Stomach (tissue), 19 donors: ENCODE measurements at places on chromosomes 16 and 17. TPM values are rescaled to one million over a fixed set of nuclear protein-coding genes. Genes with fewer than 3 reads are reported as not detected.
A peak's percentile ranks its signal among the peaks of the same experiment; 100 is the strongest.

GRCh38 chr17:17780922-17781590 lies 55.7 kb downstream of the SREBF1 start:
- H3K27me3 ChIP-seq = no peaks in the 10 kb centered on the region
- H3K36me3 ChIP-seq = no peaks in the 10 kb centered on the region
- peak overlapping the region; percentile 80 for H3K27ac ChIP-seq
- peak; percentile 52 for DNase-seq
- peaks cover 90% of the 10 kb centered on the region for H3K4me1 ChIP-seq
- H3K4me3 ChIP-seq = peak overlapping the region; percentile 45

GRCh38 chr17:45889579-45889978 lies 4.8 kb upstream of the MAPT start:
- H3K27me3 ChIP-seq = peaks cover 7% of the 10 kb centered on the region
- no peak for DNase-seq
- H3K4me3 ChIP-seq = no peak overlapping the region
- H3K4me1 ChIP-seq = peaks cover under 1% of the 10 kb centered on the region

- peak; percentile 72 for DNase-seq
- H3K27me3 ChIP-seq = no peaks in the 10 kb centered on the region
- no peak overlapping the region for H3K4me3 ChIP-seq
- H3K36me3 ChIP-seq = no peaks in the 10 kb centered on the region
- H3K27ac ChIP-seq = no peak overlapping the region
These were observed 671.1 kb downstream of the WWOX start for GRCh38 chr16:78770353-78771091.

DNA sequence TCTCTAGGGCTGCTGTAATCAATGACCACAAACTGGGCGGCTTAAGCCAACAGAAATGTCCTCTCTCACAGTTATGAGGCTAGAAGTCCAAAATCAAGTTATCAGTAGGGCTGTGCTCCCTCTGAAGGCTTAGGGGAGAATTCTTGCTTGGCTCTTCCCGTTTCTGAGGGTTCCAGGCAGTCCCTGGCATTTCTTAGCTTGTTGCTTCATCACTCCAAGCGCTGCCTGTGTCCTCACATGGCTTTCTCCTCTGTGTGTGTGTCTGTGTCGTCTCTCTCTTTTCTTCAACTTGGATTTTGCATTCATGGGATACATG lies 13.7 kb upstream of the CDC42EP4 start:
- no peaks in the 10 kb centered on the region for H3K27me3 ChIP-seq
- H3K4me3 ChIP-seq = no peak overlapping the region
- H3K36me3 ChIP-seq = no peaks in the 10 kb centered on the region
- H3K27ac ChIP-seq = peak overlapping the region; percentile 58

- DNase-seq = no peak
- peaks cover 12% of the 10 kb centered on the region for H3K27me3 ChIP-seq
- H3K36me3 ChIP-seq = no peaks in the 10 kb centered on the region
- no peak overlapping the region for H3K27ac ChIP-seq
These were observed 59.9 kb downstream of the LITAF start for GRCh38 chr16:11526655-11527350.

- no peaks in the 10 kb centered on the region for H3K36me3 ChIP-seq
- DNase-seq = no peak
- no peak overlapping the region for H3K27ac ChIP-seq
- H3K4me3 ChIP-seq = no peak overlapping the region
- H3K27me3 ChIP-seq = no peaks in the 10 kb centered on the region
- no peaks in the 10 kb centered on the region for H3K4me1 ChIP-seq
These were observed 296.1 kb upstream of the SOX9 start for GRCh38 chr17:71824671-71825070.

DNA sequence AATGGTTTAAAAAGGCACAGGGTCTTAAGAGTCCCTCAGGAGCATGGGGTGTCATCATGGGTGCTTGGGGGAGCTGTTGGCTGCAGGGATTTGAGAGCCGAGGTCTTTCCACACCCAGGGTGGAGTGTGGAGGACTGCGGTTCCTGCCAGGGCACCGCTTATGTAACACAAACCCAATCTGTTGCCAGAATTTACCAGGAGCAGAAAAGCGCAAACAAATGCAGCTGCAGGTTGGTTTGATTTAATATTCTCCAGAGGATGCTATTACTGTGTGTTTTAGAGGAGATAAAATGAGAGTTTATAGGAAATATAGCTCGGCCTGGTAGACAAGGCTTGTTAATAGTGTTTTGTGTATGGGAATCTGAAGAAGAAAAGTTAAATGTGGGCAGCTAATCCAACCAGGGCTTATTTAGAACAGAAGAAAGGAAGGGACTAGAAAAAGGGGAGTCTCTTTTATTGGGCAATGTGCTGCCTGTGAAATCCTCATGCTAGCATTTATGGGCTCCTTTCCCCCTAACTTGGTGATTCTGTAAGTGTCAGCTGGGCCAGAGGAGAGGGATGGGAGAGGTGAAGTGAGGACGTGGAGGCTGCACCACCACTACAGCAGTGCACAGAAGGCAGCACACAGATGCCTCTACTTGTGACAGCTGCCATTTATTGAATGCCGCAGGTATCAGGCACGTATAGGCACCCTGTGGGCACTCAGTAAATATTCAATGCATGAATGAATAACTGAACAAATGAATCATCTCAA lies 174.7 kb downstream of the KATNIP start:
- no peak overlapping the region for H3K4me3 ChIP-seq
- H3K27me3 ChIP-seq = no peaks in the 10 kb centered on the region
- H3K27ac ChIP-seq = peak overlapping the region; percentile 35
- peaks cover 56% of the 10 kb centered on the region for H3K36me3 ChIP-seq
- H3K4me1 ChIP-seq = peaks cover 12% of the 10 kb centered on the region

GRCh38 chr17:16922386-16923096 lies 49.4 kb downstream of the TNFRSF13B start:
- no peak for DNase-seq
- H3K36me3 ChIP-seq = no peaks in the 10 kb centered on the region
- H3K27me3 ChIP-seq = no peaks in the 10 kb centered on the region

GRCh38 chr16:51960931-51961330 lies 586.0 kb downstream of the TOX3 start:
- no peaks in the 10 kb centered on the region for H3K4me1 ChIP-seq
- H3K27ac ChIP-seq = no peak overlapping the region
- no peaks in the 10 kb centered on the region for H3K27me3 ChIP-seq
- DNase-seq = no peak
- no peaks in the 10 kb centered on the region for H3K36me3 ChIP-seq

- H3K4me3 ChIP-seq = no peak overlapping the region
- H3K4me1 ChIP-seq = no peaks in the 10 kb centered on the region
- H3K27ac ChIP-seq = no peak overlapping the region
- H3K36me3 ChIP-seq = no peaks in the 10 kb centered on the region
- peaks cover 55% of the 10 kb centered on the region for H3K27me3 ChIP-seq
- no peak for DNase-seq
These were observed 25.7 kb downstream of the CALB2 start for GRCh38 chr16:71384073-71384724.

DNA sequence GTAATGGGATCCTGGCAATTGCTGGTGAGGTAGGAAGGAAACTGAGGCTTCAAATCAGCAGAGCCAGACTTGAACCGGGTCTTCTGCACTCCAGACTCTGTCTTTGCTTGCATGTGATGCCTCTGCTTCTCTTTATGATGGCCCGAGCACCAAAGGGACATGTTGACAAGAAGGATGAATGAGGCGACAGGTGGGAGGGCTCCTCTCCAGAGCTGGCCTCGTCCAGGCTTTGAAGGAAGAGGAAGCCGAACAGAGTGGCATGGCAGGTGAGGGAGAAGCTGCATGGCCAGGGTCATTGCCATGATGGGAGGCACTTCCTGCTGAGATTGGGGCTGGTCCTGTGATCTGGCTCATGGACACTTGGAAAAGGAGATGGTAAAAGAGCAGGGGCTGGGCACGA lies 40.8 kb downstream of the AKAP1 start:
- no peak overlapping the region for H3K4me3 ChIP-seq
- H3K27ac ChIP-seq = no peak overlapping the region
- no peaks in the 10 kb centered on the region for H3K4me1 ChIP-seq
- no peak for DNase-seq
- peaks cover 30% of the 10 kb centered on the region for H3K36me3 ChIP-seq

- peak; percentile 62 for DNase-seq
- peak overlapping the region; percentile 19 for H3K4me3 ChIP-seq
- H3K27ac ChIP-seq = no peak overlapping the region
- peaks cover 16% of the 10 kb centered on the region for H3K4me1 ChIP-seq
These were observed 6.2 kb downstream of the PHOSPHO1 start for GRCh38 chr17:49224198-49224996.

DNA sequence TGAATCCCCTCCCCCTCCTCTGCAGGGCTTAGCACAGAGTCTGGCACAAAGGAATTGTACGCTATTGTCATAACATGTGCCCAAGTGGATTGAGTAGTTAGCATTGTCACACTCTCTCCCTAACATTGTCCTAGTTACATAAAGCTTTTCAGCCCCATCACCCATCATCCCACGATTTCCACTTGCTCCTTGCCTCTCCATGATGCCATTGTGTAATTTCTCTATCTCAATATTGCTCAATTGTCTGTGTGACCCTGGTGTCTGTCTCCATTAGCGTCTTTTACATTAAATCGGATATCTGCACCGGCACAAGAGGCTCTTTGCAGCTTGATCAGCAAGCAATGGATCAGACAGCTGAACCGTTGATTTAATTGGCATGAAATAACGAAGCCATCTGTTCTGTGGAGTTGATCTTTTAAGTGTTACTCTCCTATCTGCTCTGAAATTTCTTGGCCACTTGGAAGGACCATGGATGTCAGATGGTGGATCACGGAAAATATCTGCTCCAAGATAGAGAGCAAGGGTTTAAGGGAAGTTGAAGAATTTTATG lies 77.0 kb upstream of the HS3ST4 start:
- no peak overlapping the region for H3K4me3 ChIP-seq
- H3K27ac ChIP-seq = no peak overlapping the region
- no peak for DNase-seq

GRCh38 chr17:81413497-81414135 lies 18.4 kb downstream of the BAHCC1 start:
- no peaks in the 10 kb centered on the region for H3K36me3 ChIP-seq
- H3K27ac ChIP-seq = no peak overlapping the region
- H3K27me3 ChIP-seq = no peaks in the 10 kb centered on the region
- DNase-seq = no peak

GRCh38 chr16:49181791-49182518 lies 99.7 kb downstream of the CBLN1 start:
- no peak overlapping the region for H3K4me3 ChIP-seq
- no peaks in the 10 kb centered on the region for H3K4me1 ChIP-seq
- no peak for DNase-seq
- H3K27ac ChIP-seq = no peak overlapping the region

- no peak overlapping the region for H3K4me3 ChIP-seq
- no peaks in the 10 kb centered on the region for H3K27me3 ChIP-seq
- DNase-seq = no peak
- no peaks in the 10 kb centered on the region for H3K4me1 ChIP-seq
These were observed 273.3 kb upstream of the CDH5 start for GRCh38 chr16:66093191-66093590.

GRCh38 chr16:57660715-57661463 lies 7.2 kb upstream of the ADGRG3 start:
- H3K4me3 ChIP-seq = no peak overlapping the region
- no peak for DNase-seq
- H3K27me3 ChIP-seq = peaks cover 5% of the 10 kb centered on the region
- H3K4me1 ChIP-seq = no peaks in the 10 kb centered on the region

The CEMP1 gene
- total RNA-seq = not detected

The CNGB1 gene
- not detected for total RNA-seq

The PIEZO1 gene
- total RNA-seq = 170 TPM

The CDH3 gene
- 4.0 TPM for total RNA-seq

The KRTAP4-5 gene
- total RNA-seq = not detected

The ABCC11 gene
- total RNA-seq = not detected

The SLC12A3 gene
- total RNA-seq = not detected

The TBC1D3I gene
- total RNA-seq = not detected
